Lung (tissue), 17 donors: ENCODE measurements at places on chromosomes 2 and 18. TPM values are rescaled to one million over a fixed set of nuclear protein-coding genes. Genes with fewer than 3 reads are reported as not detected.

- DNase-seq: no peak
These were observed 21.6 kb upstream of the PDIA6 start for GRCh38 chr2:10834068-10834655.

- no peak for DNase-seq
These were observed 523.1 kb upstream of the ID2 start for GRCh38 chr2:8158711-8159110.

- DNase-seq: peak; percentile 34
These were observed 77.4 kb downstream of the DYSF start for GRCh38 chr2:71530641-71531332.

Gene STON1
- 35.2 TPM for total RNA-seq

GRCh38 chr2:238765590-238765989 lies 82.3 kb upstream of the TWIST2 start:
- DNase-seq: no peak

DNA sequence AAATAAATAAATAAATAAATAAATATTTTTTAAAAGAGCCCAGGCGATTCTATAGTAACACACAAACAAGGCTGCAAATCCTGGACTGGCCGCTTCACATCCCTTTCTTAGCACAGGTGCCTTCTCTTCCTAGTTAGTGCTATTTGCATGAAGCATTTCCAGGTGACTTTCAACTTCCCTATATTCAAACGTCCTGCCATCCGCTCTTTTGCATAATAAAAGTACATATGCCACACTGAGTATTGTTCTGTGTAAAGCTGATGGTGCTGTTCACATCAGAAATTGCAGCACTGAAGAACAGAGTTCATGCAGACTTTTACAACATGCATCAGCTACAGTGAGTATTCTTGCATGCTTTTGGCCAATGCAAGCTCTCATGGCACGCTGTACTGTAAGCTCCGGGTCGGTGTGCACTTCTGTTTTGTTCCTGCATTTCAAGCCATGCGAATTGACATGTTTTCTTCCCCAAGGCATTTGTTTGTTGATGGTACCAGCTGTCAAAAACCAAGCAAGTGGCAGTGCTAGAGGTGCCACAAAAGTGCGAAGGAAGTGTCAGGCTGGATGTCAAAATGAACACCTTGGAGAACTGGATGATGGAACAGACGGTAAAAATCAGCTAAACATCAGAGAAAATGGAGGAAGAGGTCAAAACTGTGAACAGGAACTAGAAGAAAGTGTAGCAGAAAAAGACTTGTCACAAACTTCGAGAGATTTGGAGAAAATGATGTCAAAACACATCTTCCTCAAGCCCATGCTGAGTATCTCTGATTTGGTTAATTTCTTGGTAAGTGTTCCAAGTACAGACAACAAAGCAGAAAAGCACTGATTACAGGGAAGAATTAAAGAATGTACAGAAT lies 25.5 kb upstream of the CEP68 start:
- no peak for DNase-seq

Gene CXCR4
- 123 TPM for total RNA-seq

DNA sequence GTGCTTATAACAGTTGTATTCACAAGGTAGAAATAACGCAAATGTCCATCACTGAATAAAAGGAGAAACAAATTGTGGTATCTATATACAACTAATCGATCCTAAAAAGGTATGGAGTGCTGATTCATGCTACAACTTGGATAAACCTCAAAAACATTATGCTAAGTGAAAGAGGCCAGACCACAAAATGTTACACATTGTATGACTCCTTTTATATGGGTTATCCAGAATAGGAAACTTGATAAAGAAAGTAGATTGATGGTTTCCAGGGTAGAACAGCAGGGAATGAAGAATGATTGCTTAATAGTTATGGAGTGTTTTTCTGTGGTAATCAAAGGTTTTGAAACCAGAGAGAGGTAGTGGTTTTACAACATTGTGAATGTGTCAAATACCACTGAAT lies 432.2 kb upstream of the TRIB2 start:
- no peak for DNase-seq

DNA sequence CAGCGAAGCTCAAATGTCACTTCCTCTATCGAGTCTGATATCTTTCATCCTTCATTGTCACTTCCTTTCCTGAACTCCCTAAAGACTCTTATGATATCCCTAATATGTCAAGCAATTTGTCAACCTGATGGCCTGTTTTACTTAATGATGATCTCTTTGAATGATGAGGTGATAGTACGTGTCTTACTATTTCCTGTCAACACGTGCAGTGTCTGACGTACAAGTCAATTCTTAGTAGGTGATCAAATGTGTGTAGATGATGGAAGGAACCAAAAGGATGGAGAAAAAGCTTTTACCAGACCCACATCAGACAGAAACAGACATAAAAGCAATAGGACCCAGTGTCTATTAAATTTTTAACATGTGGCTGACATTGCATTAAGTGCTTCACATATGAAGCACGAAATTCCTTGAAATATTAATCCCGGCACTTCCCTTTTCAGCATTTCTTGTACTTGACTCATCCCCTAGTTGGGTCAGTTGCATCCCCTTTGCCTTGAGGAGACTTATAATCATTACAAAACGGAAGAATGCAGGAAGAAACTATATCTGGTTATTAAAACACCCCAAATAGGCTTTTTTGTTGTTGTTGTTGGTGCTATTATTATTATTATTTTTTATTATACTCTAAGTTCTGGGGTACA lies 108.6 kb upstream of the NYAP2 start:
- DNase-seq: no peak
